Spinal cord (tissue), 10 donors: ENCODE measurements at places on chromosomes 5 and 9. TPM values are rescaled to one million over a fixed set of nuclear protein-coding genes. Genes with fewer than 3 reads are reported as not detected.
A peak's percentile ranks its signal among the peaks of the same experiment; 100 is the strongest.

DNA sequence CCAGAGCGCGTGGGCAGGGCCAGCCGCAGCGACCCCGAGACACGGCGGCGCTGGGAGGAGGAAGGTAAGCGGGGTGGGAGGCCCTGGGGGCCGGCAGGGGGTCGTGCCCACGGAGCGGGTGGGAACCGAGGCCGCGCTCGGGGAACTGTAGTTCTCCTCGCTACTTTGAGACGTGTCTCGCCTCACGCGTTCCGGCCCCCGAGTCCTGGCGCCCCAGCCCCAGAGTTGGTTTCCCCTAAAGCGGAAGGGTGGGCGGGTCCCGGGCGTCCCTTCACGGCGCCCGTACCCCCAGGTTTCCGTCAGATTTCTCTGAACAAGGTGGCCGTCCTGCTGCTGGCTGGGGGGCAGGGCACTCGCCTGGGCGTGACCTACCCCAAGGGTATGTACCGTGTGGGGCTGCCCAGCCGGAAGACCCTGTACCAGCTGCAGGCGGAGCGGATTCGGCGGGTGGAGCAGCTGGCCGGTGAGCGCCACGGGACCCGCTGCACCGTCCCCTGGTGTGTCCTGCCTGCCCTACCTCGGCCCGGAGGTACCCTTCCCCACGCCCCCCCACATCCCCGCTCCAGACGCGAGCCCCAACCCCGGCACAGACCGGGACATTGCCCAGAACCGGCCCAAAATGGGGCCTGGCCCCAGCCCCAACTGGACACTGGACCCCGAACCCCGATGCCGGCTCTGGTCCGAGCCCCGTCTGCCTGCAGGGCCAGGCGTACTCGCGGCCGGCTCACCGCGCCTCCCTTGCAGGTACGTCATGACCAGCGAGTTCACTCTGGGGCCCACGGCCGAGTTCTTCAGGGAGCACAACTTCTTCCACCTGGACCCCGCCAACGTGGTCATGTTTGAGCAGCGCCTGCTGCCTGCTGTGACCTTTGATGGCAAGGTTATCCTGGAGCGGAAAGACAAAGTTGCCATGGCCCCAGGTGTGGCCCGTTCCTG, 709 bp downstream of the UAP1L1 start:
- H3K27ac ChIP-seq = no peak overlapping the region
- H3K4me3 ChIP-seq = peak overlapping the region; percentile 38
- DNase-seq = no peak
- peaks cover 23% of the 10 kb centered on the region for H3K4me1 ChIP-seq

GRCh38 chr5:6582507-6583048, 50.3 kb downstream of the NSUN2 start:
- peaks cover 21% of the 10 kb centered on the region for H3K4me1 ChIP-seq
- no peaks in the 10 kb centered on the region for H3K27me3 ChIP-seq
- H3K4me3 ChIP-seq = peak overlapping the region; percentile 26
- H3K27ac ChIP-seq = no peak overlapping the region
- DNase-seq = peak; percentile 20

DNA sequence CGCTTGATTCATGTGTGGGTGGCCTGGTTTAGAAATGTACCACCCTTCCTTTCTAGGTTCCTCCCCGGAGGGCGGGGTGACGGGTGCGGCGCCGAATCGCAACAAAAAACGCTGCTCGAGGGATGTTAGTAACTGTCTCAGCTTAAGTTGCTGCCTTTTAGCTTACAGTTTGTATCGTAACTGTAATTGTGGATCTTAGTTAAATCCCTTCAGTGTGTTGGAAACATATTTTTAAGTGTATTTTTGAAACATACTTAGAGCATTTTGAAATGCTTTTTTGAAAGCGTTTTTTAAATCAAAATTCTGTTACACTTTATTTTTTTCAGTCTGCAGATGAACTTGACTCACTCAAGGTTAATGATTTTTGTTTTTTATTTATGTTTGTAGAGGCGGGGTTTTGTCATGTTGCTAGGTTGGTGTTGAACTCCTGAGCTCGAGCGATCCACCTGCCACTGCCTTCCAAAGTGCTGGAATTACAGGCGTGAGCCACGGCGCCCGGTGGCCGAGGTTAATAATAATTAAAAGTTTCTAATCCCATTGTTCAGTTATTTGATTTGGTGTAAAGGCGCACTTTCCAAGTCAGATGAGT, 997 bp upstream of the CHD1 start:
- DNase-seq = no peak
- no peaks in the 10 kb centered on the region for H3K36me3 ChIP-seq
- H3K4me3 ChIP-seq = peak overlapping the region; percentile 96
- no peaks in the 10 kb centered on the region for H3K27me3 ChIP-seq
- peaks cover 6% of the 10 kb centered on the region for H3K4me1 ChIP-seq
- H3K27ac ChIP-seq = peak overlapping the region; percentile 100

GRCh38 chr5:139137697-139138096, 60.5 kb downstream of the SIL1 start:
- no peaks in the 10 kb centered on the region for H3K36me3 ChIP-seq
- H3K27me3 ChIP-seq = no peaks in the 10 kb centered on the region
- no peak overlapping the region for H3K27ac ChIP-seq
- H3K4me1 ChIP-seq = peaks cover 31% of the 10 kb centered on the region

GRCh38 chr9:126521976-126522590, 91.6 kb upstream of the LMX1B start:
- no peak for DNase-seq
- H3K4me1 ChIP-seq = peaks cover 17% of the 10 kb centered on the region
- H3K36me3 ChIP-seq = no peaks in the 10 kb centered on the region
- no peak overlapping the region for H3K27ac ChIP-seq
- H3K27me3 ChIP-seq = peaks cover 48% of the 10 kb centered on the region

DNA sequence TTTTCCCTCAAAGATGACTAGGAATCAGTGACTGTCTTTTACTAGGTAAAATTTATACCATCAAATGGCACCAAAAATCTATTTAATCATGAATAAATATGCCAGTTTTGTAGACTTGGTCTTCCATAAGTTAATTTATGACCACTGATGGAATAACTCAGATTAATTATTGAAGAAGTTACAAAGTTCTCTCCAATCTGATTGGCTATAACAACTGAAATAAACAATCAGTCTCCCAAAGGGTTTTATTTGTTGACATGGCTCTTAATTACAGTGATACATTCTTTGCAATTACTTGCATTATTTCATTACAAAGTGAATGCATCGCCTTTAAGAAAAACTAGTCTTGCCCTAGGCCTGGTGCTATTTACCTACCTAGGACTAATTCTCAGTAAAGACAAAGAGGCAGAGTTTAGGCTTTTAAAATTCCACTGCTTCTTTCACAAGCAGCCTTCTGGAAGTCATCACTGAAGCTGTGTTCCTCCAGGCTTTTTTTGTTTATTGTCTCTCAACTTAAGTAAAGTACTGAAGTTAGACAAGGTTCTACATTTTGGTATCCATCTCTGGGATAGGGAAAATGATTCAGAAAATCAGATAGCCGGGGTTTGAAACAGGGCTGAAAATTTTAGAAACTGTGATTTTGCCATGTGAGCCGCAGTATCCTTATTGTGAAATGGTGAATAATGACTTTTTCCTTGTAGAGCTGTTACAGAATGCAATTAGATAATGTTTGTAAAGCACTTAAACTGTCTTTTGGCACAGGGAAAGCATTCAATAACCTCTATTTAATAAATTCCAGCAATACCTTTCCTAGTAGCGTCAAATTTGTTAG, 2.5 kb downstream of the STOM start:
- H3K4me3 ChIP-seq = no peak overlapping the region
- DNase-seq = no peak
- peaks cover 16% of the 10 kb centered on the region for H3K4me1 ChIP-seq
- H3K27me3 ChIP-seq = no peaks in the 10 kb centered on the region
- no peaks in the 10 kb centered on the region for H3K36me3 ChIP-seq

GRCh38 chr9:90956026-90956810, 154.6 kb downstream of the SYK start:
- H3K27ac ChIP-seq = no peak overlapping the region
- no peak overlapping the region for H3K4me3 ChIP-seq
- DNase-seq = no peak
- no peaks in the 10 kb centered on the region for H3K36me3 ChIP-seq
- H3K27me3 ChIP-seq = no peaks in the 10 kb centered on the region

- H3K4me3 ChIP-seq = no peak overlapping the region
- DNase-seq = peak; percentile 49
- no peak overlapping the region for H3K27ac ChIP-seq
- no peaks in the 10 kb centered on the region for H3K27me3 ChIP-seq
- H3K4me1 ChIP-seq = no peaks in the 10 kb centered on the region
- no peaks in the 10 kb centered on the region for H3K36me3 ChIP-seq
Measured at GRCh38 chr9:70083429-70083828, 39.8 kb downstream of the MAMDC2 start.

GRCh38 chr5:40395251-40395650, 284.5 kb upstream of the PTGER4 start:
- H3K4me1 ChIP-seq = no peaks in the 10 kb centered on the region
- no peaks in the 10 kb centered on the region for H3K36me3 ChIP-seq
- no peaks in the 10 kb centered on the region for H3K27me3 ChIP-seq
- DNase-seq = no peak
- H3K27ac ChIP-seq = no peak overlapping the region

DNA sequence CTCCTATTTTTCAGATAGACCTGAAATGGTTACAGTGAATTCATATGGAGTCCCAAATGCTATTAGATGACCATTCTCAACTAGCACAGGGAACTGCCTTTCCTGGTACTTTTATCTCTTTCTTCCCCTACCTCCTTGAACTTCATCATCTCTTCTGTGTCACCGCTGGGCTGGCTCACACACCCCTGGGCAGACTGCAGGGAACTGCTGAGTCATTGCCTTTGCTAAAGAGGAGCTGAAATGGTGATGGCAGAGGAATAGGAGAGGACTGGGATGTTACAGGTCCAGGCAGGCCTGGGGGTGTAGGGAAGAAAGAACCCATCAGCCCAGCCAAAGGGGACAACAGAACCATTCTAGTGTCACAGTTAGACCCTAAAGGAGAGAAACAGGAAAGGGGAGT, 322.3 kb downstream of the ASTN2 start:
- no peaks in the 10 kb centered on the region for H3K27me3 ChIP-seq
- no peaks in the 10 kb centered on the region for H3K36me3 ChIP-seq
- DNase-seq = no peak

GRCh38 chr5:143002459-143003327, 232.5 kb downstream of the ARHGAP26 start:
- no peak for DNase-seq
- no peaks in the 10 kb centered on the region for H3K36me3 ChIP-seq
- no peak overlapping the region for H3K4me3 ChIP-seq

- DNase-seq = no peak
- peaks cover 7% of the 10 kb centered on the region for H3K4me1 ChIP-seq
- H3K4me3 ChIP-seq = no peak overlapping the region
- H3K36me3 ChIP-seq = no peaks in the 10 kb centered on the region
- no peak overlapping the region for H3K27ac ChIP-seq
- no peaks in the 10 kb centered on the region for H3K27me3 ChIP-seq
Measured at GRCh38 chr9:75491533-75491932, 398.9 kb upstream of the PCSK5 start.

GRCh38 chr5:109455598-109456096, 45.9 kb upstream of the PJA2 start:
- peak overlapping the region; percentile 67 for H3K27ac ChIP-seq
- H3K27me3 ChIP-seq = peaks cover under 1% of the 10 kb centered on the region
- H3K4me1 ChIP-seq = peaks cover under 1% of the 10 kb centered on the region
- DNase-seq = no peak
- no peaks in the 10 kb centered on the region for H3K36me3 ChIP-seq

- DNase-seq = no peak
- H3K36me3 ChIP-seq = no peaks in the 10 kb centered on the region
- H3K27me3 ChIP-seq = no peaks in the 10 kb centered on the region
- H3K4me1 ChIP-seq = no peaks in the 10 kb centered on the region
- H3K27ac ChIP-seq = no peak overlapping the region
Measured at GRCh38 chr5:17441351-17441750, 56.7 kb upstream of the TAF11L2 start.

- no peak for DNase-seq
- H3K27ac ChIP-seq = no peak overlapping the region
- H3K4me1 ChIP-seq = no peaks in the 10 kb centered on the region
- H3K36me3 ChIP-seq = peaks cover 42% of the 10 kb centered on the region
- H3K27me3 ChIP-seq = no peaks in the 10 kb centered on the region
Measured at GRCh38 chr5:172951371-172952033, 7.7 kb upstream of the RPL26L1 start.

DNA sequence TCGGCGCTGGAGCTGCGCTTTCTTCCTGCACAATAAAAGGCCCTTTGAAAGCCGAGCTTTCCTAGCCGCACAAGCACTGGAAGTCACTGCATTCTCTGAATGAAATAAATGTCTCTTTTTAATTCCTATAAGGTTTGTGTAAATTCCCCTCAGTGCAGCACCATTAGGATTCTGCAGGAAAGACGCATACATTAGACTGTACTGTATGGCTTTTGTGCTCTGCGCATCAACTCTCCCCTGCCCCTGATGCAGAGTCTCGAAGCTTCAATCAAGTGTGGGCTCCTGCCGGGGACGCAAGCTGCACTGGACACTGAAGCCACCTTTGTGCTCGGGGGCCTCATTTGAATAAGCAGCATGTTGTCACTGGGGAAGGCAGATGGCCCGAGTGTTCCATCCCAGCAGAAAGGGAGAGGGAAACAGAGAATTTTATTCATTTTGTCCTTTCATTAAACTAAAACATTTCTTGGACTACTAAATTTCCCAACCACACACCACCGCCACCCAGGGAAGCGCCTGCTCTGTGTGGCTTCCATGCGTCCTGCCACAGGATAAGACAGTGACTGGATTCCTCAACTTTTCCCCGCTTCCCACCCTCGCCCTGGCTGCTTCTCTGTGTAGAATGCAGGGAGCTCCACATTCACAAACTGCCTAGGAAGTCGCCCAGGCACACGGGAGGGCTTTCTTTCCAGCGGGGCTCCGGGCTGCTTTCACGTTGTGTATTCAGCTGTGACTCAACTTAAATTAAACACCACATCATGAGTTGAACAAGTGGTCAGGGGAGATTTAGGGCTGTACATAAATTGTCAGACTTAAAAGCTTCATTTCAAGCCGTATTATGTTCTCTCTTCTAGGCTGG, 635.4 kb downstream of the IRX1 start:
- peaks cover 31% of the 10 kb centered on the region for H3K4me1 ChIP-seq
- H3K27ac ChIP-seq = peak overlapping the region; percentile 75
- no peaks in the 10 kb centered on the region for H3K36me3 ChIP-seq

DNA sequence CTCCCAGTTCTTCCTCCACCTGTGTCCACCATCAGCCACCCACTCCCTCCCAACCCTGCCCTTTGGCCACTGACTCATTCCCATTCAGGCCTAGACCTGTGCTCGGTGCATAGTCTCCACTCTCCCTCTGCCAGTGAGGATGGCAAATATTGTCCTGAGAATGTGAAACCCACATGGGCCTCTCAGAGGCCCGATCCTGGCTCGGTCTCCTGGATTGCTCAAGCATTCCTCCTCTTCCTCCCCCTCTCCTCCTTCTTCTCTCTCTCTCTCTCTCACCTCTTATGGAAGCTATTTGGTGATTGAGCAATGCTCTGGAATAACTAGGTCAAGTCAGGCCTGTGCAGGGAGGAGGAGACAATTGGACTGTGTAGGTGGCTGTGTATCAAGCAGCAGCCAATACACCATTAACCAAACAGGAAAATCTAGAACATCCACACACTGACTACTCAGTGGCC, 99.9 kb downstream of the KLF4 start:
- H3K4me1 ChIP-seq = no peaks in the 10 kb centered on the region
- H3K36me3 ChIP-seq = no peaks in the 10 kb centered on the region
- H3K27ac ChIP-seq = no peak overlapping the region

GRCh38 chr9:110156416-110156815, 51.5 kb downstream of the C9orf152 start:
- H3K4me1 ChIP-seq = peaks cover 8% of the 10 kb centered on the region
- DNase-seq = no peak
- no peaks in the 10 kb centered on the region for H3K36me3 ChIP-seq
- no peak overlapping the region for H3K27ac ChIP-seq

Gene TEX48
- not detected for total RNA-seq

Gene PDZD2
- 40.2 TPM for total RNA-seq

Gene CCL27
- total RNA-seq = not detected

Gene CDKN2B
- total RNA-seq = 0.79 TPM

Gene PHYHD1
- total RNA-seq = 29.9 TPM

Gene SGCD
- total RNA-seq = 32.5 TPM

Gene GZMA
- total RNA-seq = 0.20 TPM

Gene SLC36A2
- total RNA-seq = 0.06 TPM

Gene TMEM171
- 0.20 TPM for total RNA-seq

Gene MVB12B
- 33.4 TPM for total RNA-seq
